NCI-H1105 (cell line): ENCODE measurements at places on chromosomes 7 and 10.

DNA sequence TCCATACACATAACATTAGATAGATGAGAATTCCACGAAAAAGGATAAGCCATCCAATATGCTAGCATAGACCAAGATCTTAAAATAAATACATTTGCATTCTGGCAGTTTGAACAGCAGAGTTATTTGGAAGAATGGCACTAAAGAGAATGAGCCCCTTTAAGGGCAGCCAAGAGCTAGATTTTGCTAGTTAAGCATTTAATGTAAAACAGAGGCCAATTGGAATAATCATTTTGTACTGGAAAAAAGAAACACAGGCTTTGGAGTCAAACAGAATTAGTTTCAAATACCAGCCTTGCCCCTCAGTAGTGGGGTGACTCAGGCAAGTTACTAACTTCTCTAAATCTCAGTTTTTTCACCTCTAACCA lies 56.2 kb downstream of the LRRTM3 start:
- DNase-seq = no peak

DNA sequence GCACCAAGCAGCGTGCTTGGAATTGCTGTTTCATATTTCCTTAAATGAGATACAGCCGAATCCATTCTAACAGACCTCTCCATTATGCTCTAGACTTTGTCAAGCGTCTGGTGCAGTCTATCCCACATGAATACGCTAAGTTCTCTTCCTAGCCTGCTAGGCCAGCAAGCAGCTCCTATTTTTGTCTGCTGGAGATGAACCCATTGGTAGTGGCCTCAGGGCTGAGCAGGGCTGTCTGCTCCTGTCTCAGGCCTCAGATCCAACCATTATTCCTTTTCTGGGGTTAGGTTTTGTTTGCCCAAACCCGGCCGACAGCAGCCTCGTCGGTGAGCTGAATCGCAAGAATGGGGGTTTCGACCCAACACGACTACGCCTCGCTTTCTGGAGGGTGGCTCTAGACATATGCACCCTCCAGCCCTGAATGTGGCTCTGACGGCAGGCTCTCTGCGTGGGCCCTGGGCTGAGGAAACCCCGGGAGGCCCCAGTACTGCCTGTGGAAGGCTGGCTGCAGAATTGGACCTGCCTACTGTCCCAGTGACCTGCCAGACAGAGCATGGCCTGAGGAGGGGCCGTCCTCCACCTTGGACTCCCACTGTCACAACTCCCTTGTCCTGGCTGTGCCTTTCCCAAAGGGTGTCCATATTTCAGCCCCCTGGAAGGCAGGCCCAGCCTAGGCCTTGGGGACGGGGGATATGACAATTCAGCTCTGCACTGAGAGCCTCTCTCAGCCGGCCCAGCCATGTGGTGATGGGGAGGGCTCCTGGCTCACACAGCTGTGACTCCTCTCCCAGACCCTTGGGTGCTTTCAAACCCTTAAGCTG lies 267.9 kb upstream of the TCERG1L start:
- no peak for DNase-seq

DNA sequence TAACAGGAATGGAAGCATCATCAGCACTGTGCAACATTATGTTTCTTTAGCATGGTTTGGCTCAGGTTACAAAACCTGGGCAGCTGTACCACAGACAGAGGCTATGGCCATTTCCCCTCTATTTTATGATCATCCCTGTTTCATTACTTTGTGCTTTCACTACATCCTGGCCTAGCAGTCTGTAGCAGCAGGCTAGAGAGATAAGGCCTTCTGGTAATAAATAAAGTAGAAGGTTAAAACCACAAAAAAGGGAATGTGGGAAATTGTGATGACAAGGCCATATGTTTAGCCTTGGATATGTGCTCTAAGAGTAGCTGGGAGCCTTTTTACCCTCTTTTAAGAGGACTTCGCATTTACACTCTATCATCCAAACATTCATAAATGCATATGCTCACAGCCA lies 266.2 kb upstream of the PHF14 start:
- DNase-seq = no peak

- no peak for DNase-seq
These were observed 192.2 kb downstream of the PRKG1 start for GRCh38 chr10:51266496-51266895.

DNA sequence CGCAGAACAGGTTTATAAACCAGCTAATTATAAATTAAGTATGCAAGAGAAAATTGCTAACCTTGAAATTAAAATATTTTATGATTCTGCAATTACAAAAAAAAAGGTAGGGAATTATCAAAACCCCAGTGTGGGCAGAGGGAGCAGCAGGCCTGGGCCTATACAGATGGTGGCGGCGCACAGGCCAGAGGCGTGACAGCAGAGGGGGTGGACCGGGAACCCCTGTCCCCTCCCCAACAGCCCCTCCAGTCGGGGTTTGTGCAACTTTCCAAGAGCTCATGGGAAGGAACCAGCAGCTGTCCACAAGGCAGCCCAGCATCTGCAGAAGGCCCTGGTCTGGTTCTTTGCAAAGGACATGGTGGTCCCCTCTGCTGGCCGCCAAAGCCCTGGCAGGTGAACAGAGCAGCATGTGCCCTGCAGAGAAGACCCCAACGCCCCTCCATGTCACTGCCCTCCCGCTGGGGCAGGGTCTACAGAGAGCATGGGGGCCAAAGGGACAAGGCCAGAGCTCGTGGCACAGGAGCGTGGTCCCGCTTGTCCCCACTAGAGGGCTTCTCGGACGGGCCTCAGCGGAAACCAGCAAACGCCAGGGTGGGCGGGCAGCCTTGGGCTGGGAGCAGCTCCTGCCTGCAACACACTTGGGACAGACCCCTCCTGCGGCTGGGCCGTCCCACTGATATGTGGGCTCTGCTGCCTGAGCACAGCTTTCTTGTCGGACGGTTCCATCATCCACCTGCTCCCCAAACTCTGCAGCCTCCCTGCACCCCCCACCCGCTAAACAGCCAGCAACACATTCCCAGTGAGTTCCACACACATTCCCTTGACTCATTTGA lies 75.1 kb downstream of the EBF3 start:
- DNase-seq = no peak

- DNase-seq = no peak
These were observed 72.9 kb downstream of the ITIH5 start for GRCh38 chr10:7593905-7594304.

GRCh38 chr7:114155116-114156110 lies 236.6 kb upstream of the PPP1R3A start:
- DNase-seq = no peak

DNA sequence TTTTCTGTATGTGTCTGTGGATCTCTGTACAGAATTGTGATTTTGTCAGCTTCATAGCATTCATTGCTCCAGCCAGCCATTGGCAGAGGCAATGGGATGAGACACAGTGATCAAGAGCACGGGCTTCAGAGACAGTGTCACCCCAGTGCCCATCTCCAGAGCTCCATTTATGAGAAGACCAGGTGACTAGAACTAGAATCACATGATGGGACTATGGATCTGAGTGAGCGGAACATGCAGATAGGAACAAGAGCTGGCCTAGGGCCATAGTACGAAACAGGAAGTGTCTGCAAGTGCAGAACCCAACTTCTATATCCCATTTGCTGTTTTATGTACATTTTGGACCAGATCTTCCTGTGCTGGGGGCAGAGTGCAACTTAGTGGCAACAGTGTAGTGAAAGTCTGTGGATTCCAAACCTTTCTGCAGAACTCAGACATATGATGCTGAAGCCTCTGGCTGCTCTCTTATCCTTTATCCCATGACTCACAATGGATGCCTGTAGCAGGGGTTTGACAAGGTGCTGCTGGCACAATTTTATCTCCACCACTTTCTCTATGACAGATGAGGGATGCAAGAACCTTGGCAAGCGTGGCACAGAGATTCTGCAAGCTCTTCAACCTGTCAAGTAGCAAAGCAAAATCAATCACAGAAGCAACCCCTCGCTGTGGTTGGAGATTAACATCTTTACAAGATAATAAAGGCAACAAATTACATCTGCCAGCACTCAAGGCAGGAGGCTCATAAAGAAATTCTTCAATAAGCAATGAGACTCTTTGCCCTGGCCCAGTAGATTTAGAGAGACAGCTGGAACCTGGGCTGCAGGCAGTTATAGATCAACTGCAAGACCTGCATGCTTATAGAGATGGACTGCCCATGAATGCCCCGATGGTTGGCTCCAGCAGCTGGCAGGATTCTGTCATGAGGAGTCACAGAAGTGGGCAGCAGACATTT lies 681.3 kb downstream of the TNS3 start:
- no peak for DNase-seq

DNA sequence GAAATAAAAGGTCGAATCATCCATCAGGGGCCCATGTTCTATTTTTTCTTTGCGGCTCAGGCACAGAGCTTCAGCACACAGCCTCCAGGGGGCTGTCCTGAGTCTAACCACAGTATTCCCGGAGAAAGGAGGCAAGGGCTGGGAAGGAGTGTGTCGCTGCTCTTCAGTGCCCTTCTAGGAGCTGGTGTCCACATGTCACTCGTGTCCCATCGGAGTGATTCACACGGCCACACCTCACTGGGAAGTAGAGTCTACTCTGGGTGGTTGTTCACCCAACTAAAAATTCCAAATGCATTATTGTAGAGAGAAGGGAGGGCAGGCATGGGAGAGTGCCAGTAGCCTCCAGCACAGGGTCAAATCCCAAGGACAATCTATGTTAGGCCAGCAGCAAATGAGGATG lies 114.8 kb upstream of the LANCL2 start:
- DNase-seq = no peak

DNA sequence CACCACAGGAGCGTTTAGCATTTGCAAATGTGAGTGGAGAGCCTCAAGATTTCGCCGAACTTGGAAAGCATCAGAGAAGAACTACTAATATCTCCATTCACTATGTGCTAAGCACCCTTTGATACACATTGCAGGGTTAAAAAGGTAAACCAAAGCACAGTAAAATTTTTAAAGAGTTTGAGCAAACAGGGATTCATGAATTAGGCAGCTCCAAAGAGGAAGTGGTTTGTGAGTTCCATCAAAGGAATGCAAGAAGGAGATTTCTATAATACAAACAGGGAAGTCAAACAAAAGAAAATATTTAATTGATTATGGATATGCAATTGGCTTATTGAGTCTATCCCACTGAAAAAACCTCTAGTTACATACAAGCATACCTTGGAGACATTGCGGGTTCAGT lies 81.1 kb upstream of the TMEM72 start:
- no peak for DNase-seq
